KBM-7 (cell line): ENCODE measurements at places on chromosomes 3 and 15.
A peak's percentile ranks its signal among the peaks of the same experiment; 100 is the strongest.

GRCh38 chr3:170330366-170330765, 27.1 kb upstream of the SKIL start:
- no peak for DNase-seq

GRCh38 chr15:79724312-79724711, 172.5 kb downstream of the MTHFS start:
- peak; percentile 4 for DNase-seq

DNA sequence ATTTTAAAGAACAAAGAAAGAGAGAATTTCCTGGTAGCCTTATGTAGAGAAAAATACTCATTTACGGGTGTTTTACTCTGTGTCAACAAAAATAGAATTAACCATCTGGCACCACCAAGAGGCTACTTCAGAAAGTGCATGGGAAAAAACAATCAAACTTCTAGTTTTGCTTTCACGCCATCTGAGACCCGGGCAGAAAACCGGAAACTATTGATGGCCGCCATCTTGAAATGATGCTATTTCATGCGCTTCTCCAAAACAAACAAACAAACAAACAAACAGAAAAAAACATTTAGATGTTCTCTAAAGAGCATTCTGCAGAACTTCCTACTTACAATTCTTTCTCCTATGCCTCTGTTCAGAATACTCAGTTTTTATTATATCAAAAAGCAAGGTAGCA, 49.4 kb upstream of the SYNPR start:
- peak; percentile 51 for DNase-seq

- DNase-seq: peak; percentile 45
Observed at GRCh38 chr3:149448331-149448831, 26.1 kb upstream of the TM4SF4 start.

DNA sequence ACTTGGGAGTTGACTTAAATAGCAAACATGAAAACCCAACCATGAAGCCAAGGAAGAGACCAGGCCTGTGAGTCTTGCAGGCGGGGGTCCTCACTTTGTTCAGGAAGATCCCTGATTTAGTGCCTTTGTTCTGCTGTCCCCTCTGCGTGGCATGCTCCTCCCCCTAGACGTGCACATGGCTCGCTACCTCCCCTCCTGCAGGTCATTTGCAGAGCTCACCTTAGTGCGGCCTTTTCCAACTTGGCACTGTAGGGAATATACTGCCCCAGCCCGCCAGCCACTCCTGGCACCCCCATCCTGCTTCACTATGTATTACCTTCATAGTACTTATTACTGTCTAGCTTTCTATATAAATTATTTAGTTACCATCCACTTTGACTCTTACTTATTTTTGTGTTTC, 18.3 kb downstream of the GXYLT2 start:
- DNase-seq: no peak

GRCh38 chr3:80535286-80535685, 767.5 kb upstream of the ROBO1 start:
- no peak for DNase-seq

DNA sequence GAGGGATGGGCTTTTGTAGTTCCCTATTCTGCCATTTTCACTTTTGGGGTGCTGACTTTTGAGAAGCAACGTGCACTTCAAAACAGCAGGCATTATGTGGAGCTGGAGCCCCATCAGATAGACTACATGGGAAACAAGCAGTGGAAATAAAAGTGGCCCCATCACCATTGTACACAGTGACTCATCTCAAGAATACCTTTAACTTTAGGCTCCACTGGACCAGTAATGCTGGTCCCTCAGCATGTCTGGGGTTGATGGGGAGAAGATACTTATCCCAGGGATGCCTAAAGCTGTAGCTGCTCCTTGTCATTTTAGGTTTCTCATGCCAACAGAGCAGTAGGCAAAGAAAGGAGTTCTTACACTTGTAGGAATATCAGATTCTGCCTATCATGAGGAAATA, 45.0 kb downstream of the LSM3 start:
- no peak for DNase-seq

- no peak for DNase-seq
Observed at GRCh38 chr3:6878731-6879130, 17.8 kb downstream of the GRM7 start.

DNA sequence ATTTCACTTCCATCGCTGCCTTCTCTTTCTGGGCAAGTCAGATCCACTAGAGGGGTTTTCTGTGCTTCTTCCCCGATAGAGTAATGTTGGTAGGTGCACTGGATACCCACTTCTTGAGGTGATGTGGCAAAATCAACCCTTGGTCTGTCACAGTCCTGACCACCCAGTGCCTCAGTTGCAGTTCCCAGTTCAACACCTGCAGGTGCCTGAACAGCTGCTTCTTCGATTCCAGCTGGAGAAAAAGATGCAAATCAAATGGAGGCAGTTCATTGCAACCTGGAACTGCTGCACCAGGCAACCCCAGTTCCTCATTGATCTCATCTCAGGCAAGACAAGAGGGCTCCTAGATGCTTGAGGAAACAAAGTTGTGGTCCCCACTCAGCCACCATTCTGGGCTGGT, 186.6 kb downstream of the UBE2E2 start:
- no peak for DNase-seq

GRCh38 chr3:128917291-128917690, 37.9 kb downstream of the ACAD9 start:
- DNase-seq: no peak

DNA sequence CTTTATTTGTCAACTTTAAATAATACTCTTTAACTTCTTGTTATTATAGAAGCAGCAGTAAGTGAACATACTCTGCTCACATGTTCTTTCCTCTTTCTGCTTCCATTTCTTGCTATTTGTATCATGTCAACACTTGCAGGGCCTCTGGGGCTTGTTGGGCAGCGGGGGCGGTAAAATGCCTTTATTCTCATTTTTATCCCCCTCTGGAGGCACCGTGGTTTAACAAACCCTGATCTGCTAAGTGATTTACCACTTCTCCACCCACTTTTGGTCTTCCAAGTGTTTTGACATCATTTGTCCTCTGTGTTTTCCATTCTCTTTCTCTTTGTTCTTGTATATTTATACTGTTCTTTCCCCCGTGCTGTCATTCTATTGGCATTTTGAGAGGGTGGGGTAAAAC, 33.9 kb downstream of the SCN10A start:
- DNase-seq: no peak

GRCh38 chr3:171357721-171358120, 102.5 kb downstream of the TNIK start:
- DNase-seq: no peak

DNA sequence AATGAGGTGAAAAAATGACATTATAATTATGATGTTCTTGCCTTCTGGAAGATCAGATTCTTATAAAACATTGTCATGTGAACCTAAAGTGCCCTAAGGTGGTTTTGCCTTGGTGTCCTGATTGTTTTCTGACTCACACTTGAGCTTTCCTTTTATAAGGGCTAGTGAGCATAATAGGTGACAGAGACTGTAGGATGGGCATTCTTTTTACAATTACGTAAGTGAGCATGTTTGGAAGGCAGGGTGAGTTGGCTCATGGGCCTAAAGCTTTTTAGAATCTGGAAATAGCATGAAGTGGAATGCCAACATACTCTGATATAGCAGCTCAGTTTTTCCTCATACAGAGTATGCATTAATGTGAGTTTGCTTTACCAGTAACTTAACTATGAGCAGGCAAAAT, 41.2 kb downstream of the CRYBG3 start:
- DNase-seq: no peak

GRCh38 chr15:33089878-33090757, 104.4 kb downstream of the FMN1 start:
- DNase-seq: no peak

DNA sequence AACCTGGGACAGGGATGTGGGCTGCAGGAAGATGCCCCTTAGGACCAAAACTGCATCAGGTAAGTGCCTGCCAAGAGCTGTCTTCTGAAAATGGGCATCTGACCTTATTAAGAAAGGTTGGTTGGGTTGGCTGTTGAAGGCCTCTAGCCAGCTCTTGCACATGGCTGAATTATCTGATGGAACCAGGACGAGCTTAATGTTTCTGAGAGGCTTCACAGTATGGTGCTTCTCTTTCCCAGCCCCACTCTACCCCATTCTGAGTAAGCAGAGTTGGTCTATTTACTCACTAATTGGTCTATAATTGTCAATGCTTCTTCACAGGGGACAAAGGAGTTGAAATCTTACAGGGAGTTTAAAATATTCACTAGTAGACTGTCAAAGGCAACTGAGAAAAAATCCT, 48.4 kb downstream of the DTWD1 start:
- DNase-seq: no peak

DNA sequence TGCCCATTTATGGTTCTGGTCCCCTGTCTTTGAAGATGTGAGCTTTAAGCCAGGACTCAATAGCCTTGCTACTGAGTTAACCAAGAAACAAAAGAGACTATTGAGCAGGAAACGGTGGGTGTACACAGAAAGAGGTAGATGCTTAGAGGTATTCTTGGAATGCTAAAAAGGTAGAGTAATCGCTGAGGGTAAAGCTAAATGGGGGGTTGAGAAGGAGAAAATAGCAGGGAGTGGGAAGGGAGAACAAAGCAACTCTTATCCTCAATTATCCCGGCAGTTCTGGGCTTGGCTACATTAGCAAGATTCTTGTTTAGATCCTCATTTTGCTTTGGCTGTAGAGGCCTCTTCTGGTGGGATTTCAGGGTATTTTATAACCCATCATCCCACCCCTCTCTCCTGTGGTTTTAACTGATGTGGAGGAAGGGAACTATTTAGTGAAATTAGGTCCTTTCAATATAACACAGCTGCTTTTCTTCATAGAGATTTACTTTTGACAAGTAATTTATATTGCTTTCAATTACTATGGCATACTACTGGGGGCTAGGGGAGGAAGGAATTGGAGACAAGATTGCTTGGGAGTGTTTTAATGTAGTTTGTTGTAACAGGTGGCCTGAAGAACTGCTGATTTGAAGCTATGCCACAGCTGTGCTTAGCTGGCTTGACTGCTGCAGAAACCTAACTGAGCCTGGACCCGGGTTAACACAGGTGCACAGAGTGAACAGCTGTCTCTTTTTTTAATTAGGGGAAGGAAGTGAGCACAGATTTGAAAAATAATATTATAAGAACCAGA, 234.3 kb upstream of the CCDC54 start:
- DNase-seq: no peak

DNA sequence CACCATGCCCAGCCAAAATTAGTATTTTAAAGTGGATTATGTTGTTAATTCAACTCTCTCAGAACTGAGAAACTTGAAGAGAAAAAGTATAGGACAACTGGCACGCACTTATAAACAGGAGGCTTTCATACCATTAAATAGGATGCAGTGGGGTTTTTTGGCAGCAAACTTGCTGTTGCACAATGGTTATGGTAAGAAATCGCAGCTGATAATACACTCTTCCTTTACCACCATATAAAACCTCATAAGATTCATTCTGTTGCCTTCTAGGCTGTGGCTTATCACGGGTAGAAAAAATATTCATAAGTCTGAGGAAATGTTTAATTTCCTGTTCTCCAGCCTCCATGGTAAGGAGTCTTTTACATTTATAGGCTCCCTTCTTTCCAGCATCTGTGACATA, 95.3 kb downstream of the TMCO5A start:
- DNase-seq: no peak

DNA sequence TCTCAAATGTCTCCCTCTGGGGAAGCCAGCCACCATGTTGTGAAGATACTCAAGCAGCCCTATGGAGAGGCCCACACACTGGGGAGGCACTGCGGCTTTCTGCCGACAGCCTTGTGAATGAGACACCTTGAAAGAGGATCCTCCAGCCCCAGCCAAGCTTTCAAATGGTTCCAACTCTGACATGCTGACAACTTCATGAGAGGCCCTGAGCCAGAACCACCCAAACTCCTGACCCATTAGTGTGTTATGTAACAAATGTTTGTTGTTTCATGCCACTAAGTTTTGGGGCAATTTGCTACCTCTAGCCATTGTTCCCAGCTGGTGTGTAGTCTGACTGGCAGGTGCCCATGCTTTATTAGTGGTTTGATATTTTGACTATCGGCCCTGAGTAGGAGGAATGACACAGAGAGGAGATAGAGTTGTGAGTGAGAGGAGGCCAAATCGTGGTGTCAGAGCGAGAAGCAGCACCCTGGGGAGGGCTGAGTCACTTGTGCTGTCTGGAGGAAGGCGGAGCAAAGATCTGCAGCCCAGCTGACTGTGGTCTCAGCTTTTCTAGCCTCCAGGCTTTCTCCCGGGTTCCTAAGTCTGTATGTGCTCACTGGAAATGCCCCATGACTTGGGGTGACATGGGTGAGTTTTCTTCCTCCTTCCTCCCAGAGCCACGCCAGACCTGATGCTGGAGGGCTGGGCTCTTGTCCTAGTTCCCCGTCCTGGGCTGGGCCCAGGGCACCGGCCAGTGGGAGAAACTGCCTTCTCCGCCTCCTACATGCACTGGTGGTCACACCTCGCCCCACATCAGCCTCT, 56.7 kb upstream of the BLM start:
- DNase-seq: peak; percentile 69

- DNase-seq: peak; percentile 49
Observed at GRCh38 chr3:28286595-28286994, 45.2 kb downstream of the CMC1 start.

DNA sequence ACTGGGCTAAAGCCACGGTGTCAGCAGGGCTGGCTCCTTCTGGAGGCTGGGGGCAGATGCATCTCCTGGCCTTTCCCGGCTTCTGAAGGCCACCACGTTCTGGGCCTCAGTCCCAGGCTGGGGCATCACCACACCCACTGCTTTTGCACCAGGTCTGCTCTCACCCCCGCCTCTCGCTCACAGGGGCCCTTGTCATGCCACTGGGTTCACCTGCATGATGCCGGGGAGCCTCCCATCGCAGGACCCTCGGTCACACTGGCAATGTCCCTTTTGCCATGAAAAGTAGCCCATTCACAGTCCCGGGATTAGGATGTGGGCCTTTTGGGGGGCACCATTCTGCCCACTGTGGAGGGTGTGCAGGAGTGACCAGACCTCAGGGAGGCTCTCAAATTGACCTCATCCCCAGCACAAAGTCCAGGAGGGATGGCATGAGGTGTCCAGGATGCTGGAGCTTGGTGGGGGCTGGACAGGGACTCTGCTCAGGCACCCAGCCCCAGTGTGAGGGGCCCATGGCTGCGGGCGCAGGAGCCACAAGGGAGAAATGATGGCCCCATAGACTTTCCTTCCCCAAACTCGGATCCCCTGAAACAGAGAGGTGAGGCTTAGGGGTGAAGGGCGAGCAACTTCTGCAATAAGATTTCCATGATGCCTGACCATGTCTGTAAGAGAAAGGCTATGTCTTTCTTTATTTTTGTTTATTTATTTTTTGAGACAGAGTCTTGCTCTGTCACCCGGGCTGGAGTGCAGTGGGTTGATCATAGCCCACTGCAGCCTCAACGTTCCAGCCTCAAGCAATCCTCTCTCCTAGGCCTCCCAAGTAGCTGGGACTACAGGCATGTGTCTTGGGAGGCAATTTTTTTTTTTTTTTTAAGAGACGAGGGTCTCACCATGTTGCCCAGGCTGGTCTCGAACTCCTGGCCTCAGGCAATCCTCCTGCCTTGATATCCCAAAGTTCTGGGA, 189.1 kb downstream of the GOLGA6L6 start:
- no peak for DNase-seq

- DNase-seq: no peak
Observed at GRCh38 chr3:73164622-73165021, 103.2 kb downstream of the EBLN2 start.

GRCh38 chr15:70664494-70664893, 98.9 kb downstream of the UACA start:
- no peak for DNase-seq

- DNase-seq: no peak
Observed at GRCh38 chr15:63318344-63318743, 40.9 kb downstream of the APH1B start.
